Tracheal epithelial cell (primary cell): ENCODE measurements at places on chromosomes 6 and 20. TPM values are rescaled to one million over a fixed set of nuclear protein-coding genes. Genes with fewer than 3 reads are reported as not detected.

The MEP1A gene
- total RNA-seq, result not detected in 2 replicates

The FAXC gene
- total RNA-seq, result 3.6 and 5.1 TPM in 2 replicates

The MSH5 gene
- total RNA-seq, result 4.3 and 5.8 TPM in 2 replicates

The RBM24 gene
- under 0.01 and 0.96 TPM in 2 replicates for total RNA-seq

The PRL gene
- not detected in 2 replicates for total RNA-seq

The SIRPB2 gene
- total RNA-seq, result 0.21 and 0.48 TPM in 2 replicates

The OXT gene
- not detected in 2 replicates for total RNA-seq

The CLPSL2 gene
- not detected in 2 replicates for total RNA-seq

The LTB gene
- 6.7 TPM in 1 of 2 replicates, not detected in the other for total RNA-seq

The CYP21A2 gene
- total RNA-seq, result 0.24 TPM in 1 of 2 replicates, not detected in the other

The MARCKS gene
- 64.6 and 87.2 TPM in 2 replicates for total RNA-seq

The CST8 gene
- not detected in 2 replicates for total RNA-seq

The LPA gene
- 0.24 TPM in 1 of 2 replicates, not detected in the other for total RNA-seq

The TRIM40 gene
- not detected in 2 replicates for total RNA-seq

The PM20D2 gene
- 11.3 and 18.5 TPM in 2 replicates for total RNA-seq

The STX11 gene
- 2.2 TPM in 1 of 2 replicates, not detected in the other for total RNA-seq

The CRISP2 gene
- total RNA-seq, result not detected in 2 replicates

The C20orf204 gene
- 0.24 and 0.85 TPM in 2 replicates for total RNA-seq

The LY6G6C gene
- not detected in 2 replicates for total RNA-seq

The SLC26A8 gene
- total RNA-seq, result not detected in 2 replicates

The GGT7 gene
- total RNA-seq, result 4.3 and 7.7 TPM in 2 replicates

The PDYN gene
- not detected in 2 replicates for total RNA-seq

The CEBPB gene
- 155 and 193 TPM in 2 replicates for total RNA-seq

The IYD gene
- under 0.01 TPM in 1 of 2 replicates, not detected in the other for total RNA-seq

The WFDC5 gene
- total RNA-seq, result 2.4 TPM in 1 of 2 replicates, not detected in the other

The BPIFB2 gene
- not detected in 2 replicates for total RNA-seq

The MYCT1 gene
- 0.64 and 0.72 TPM in 2 replicates for total RNA-seq
